ENCODE measurements at places on chromosomes 5 and 9. TPM values are rescaled to one million over a fixed set of nuclear protein-coding genes. Genes with fewer than 3 reads are reported as not detected.

- peak; percentile 32 for DNase-seq
These were observed 412.9 kb upstream of the RGMB start for GRCh38 chr5:98360548-98360947.

The FOXE1 gene
- not detected for total RNA-seq

GRCh38 chr5:75202935-75203334, 33.7 kb downstream of the ANKRD31 start:
- no peak for DNase-seq

The GCNT4 gene
- total RNA-seq: 5.5 TPM

- DNase-seq: peak; percentile 31
These were observed 115.7 kb downstream of the WNK2 start for GRCh38 chr9:93299418-93300174.

DNA sequence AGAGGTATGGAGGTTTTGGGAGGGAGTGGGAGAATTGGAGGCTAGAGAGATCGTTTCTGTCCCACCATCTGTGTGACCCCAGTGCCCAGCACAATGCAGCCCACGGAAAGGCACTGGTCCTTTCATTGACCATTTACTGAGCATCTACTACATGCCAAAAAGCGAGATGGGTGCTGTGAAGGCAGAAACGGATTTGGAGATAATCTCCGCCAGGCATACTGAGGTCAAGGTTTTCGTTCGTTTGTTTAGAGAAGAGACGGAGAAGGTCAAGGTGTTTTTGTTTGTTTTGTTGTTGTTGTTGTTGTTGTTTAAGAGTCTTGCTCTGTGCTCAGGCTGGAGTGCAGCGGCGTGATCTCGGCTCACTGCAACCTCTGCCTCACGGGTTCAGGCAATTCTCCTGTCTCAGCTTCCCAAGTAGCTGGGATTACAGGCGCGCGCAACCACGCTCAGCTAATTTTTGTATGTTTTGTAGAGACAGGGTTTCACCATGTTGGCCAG, 593 bp upstream of the ZBTB43 start:
- DNase-seq: no peak

The FUT7 gene
- 0.24 TPM for total RNA-seq

Data from posterior vena cava (tissue), 2 donors.